Thoracic aorta (tissue), 2 donors: ENCODE measurements at places on chromosomes 4 and X.

- H3K36me3 ChIP-seq = no peaks in the 10 kb centered on the region
- H3K27ac ChIP-seq = no peak overlapping the region
- H3K27me3 ChIP-seq = no peaks in the 10 kb centered on the region
- no peak overlapping the region for H3K4me3 ChIP-seq
These were observed 9.1 kb downstream of the BMPR1B start for GRCh38 chr4:94766856-94767255.

DNA sequence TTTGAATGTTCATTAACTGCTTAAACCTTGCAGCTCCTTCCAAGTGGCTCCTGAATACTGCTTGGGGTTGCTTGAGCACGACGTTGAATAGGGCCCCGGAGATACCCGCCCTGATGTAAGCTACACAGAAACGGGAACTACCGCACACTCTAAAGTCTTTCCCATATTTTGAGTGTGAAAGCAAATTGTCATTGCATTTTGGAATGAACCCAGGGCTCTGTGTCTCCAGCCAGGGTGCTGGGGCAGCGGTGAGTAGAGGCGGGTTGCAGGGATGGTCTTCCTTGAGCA lies 59.4 kb upstream of the HELT start:
- H3K4me1 ChIP-seq = peaks cover 21% of the 10 kb centered on the region
- no peak for DNase-seq
- no peaks in the 10 kb centered on the region for H3K36me3 ChIP-seq
- H3K27me3 ChIP-seq = no peaks in the 10 kb centered on the region

DNA sequence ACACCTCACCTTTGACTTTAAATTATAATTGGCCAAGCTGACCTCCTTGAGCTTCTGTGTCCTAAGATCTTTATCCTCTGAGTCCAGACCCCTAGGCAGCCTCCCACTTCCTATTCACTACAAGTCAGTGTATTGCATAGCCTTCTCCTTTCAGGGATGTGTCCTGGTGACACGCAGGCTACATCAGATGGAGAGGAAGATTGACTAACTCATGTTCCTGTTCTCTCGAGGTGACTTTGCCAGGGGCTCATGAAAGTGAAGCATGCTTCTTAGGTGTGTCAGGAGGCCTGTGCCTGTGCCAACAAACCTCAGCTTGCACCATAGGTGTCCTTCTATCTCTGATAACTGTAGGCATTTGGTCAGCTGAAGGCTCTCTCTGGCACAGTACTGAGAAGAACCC lies 195.7 kb upstream of the HS3ST1 start:
- no peaks in the 10 kb centered on the region for H3K36me3 ChIP-seq
- H3K27ac ChIP-seq = no peak overlapping the region
- H3K4me3 ChIP-seq = no peak overlapping the region
- no peaks in the 10 kb centered on the region for H3K27me3 ChIP-seq

DNA sequence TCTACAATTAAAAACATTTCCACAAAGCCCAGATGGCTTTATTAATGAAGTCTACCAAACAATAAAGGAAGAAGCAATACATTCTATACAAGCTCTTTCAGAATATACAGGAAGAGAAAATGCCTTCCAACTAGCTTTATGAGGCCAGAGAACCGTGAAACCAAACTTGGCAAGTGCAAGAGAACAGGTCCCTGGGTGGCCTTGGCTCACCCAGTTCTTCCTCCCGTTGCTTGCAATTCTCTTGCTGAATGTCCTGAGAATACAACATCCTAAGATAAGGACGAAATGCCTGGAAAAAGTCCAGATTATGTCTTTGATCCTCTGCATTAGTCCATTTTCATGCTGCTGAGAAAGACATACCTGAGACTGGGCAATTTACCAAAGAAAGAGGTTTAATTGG lies 204.9 kb downstream of the MAD2L1 start:
- H3K36me3 ChIP-seq = no peaks in the 10 kb centered on the region
- no peak for DNase-seq
- no peaks in the 10 kb centered on the region for H3K27me3 ChIP-seq
- H3K27ac ChIP-seq = no peak overlapping the region
- no peak overlapping the region for H3K4me3 ChIP-seq
- peaks cover 16% of the 10 kb centered on the region for H3K4me1 ChIP-seq

GRCh38 chrX:40148385-40149285 lies 50.9 kb upstream of the BCOR start:
- no peak overlapping the region for H3K4me3 ChIP-seq
- no peak overlapping the region for H3K27ac ChIP-seq
- no peaks in the 10 kb centered on the region for H3K36me3 ChIP-seq
- DNase-seq = no peak

DNA sequence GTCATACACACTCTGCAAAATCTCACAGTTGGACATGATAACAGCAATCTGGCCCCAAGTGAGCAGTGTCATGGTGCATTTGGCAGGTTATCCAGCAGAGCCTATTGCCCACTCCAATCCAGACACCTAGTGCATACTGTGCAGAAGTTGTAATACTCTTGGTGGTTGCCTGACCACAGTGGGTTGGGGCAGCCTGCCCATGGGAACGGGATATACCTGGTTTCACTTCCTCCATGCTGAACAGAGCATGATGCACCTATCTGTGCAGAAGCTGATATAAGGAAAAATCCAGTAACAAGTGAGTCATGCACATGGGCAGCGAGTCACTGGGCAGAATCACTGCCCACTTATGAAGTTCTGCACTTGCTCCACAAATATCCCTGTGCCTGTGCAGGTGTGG lies 105.3 kb upstream of the IGSF1 start:
- no peak for DNase-seq
- no peak overlapping the region for H3K27ac ChIP-seq
- H3K4me3 ChIP-seq = no peak overlapping the region
- H3K36me3 ChIP-seq = no peaks in the 10 kb centered on the region
- H3K27me3 ChIP-seq = no peaks in the 10 kb centered on the region

- H3K36me3 ChIP-seq = no peaks in the 10 kb centered on the region
- H3K27me3 ChIP-seq = no peaks in the 10 kb centered on the region
- no peak overlapping the region for H3K4me3 ChIP-seq
These were observed 73.8 kb downstream of the CRLF2 start for GRCh38 chrX:1138476-1139184.

DNA sequence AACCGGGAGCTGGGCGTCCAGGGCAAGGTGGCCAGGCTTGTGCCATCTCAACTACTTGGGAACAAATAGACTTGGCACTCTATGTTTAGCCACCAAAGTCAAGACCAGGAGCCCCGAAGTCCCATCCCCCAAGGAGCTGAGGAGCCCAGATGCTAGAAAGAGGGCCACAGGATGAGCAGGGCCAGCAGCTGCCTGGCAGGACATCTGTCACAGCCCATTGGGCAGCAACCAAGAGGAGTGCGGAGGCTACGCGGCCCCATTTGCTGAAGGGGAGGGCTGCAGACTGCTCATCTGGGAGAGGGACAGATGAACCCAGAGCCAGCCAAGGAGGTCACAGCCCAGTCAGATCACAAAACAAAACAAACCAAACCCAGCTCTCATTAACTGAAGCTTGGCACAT lies 22.9 kb upstream of the SOWAHD start:
- H3K36me3 ChIP-seq = no peaks in the 10 kb centered on the region
- no peaks in the 10 kb centered on the region for H3K4me1 ChIP-seq
- no peaks in the 10 kb centered on the region for H3K27me3 ChIP-seq

GRCh38 chrX:10534611-10535010 lies 85.8 kb downstream of the MID1 start:
- no peaks in the 10 kb centered on the region for H3K4me1 ChIP-seq
- DNase-seq = no peak
- H3K27me3 ChIP-seq = no peaks in the 10 kb centered on the region
- no peak overlapping the region for H3K4me3 ChIP-seq
